Tracheal epithelial cell (primary cell): ENCODE measurements at places on chromosomes 11 and 22. TPM values are rescaled to one million over a fixed set of nuclear protein-coding genes. Genes with fewer than 3 reads are reported as not detected.

Gene P2RX6
- 0.48 TPM in 1 of 2 replicates, not detected in the other for total RNA-seq

Gene SPTBN2
- total RNA-seq, result 87.0 and 92.1 TPM in 2 replicates

Gene PIK3IP1
- 12.6 and 32.0 TPM in 2 replicates for total RNA-seq

Gene NPAS4
- not detected in 2 replicates for total RNA-seq

Gene PGM2L1
- 0.64 and 8.7 TPM in 2 replicates for total RNA-seq

Gene WDR74
- 85.3 and 91.8 TPM in 2 replicates for total RNA-seq
